ENCODE measurements at places on chromosomes 2 and 18.

- DNase-seq: no peak
Observed at GRCh38 chr18:6927153-6927552, 190.4 kb downstream of the LAMA1 start.

GRCh38 chr2:47483191-47483590, 80.2 kb downstream of the MSH2 start:
- DNase-seq: no peak

- DNase-seq: no peak
Observed at GRCh38 chr2:200649724-200650123, 63.9 kb downstream of the AOX1 start.

DNA sequence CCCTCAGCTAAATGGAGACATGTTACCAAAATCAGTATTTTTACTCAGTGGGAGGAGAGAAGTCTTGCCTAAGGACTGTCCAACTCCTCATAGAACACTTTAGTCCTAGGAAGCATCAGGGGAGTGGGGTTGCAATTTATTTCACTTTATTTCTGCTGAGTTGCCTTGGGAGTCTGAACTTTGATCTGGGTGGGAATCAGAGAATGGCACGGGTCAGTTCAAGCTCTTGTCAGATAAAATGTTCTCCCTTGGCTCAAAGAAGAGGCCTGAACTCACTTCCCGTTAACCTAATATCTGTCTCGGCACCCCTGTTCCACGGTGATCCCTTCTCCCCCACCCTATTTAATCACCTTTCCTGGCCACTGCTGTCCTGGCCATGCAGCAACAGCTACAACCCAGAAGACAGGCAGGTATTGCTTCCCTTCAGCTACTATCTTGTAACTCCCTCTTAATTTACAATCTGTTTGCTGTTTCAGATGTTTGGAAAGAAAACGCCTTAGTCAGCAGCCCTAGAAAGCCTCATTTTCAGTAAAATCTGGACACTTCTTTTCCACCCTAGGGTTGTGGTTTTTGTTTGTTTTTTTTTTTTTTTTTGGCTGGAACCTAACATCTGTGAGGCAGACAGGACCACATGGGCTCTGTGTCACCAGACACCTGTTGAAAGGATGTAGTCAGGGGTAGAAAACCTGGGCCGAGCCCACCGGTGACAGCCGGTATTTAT, 52.5 kb downstream of the SERTAD2 start:
- no peak for DNase-seq

GRCh38 chr2:44181648-44182047, 13.0 kb downstream of the PPM1B start:
- no peak for DNase-seq

GRCh38 chr2:44838116-44838790, 103.2 kb upstream of the SIX3 start:
- no peak for DNase-seq

DNA sequence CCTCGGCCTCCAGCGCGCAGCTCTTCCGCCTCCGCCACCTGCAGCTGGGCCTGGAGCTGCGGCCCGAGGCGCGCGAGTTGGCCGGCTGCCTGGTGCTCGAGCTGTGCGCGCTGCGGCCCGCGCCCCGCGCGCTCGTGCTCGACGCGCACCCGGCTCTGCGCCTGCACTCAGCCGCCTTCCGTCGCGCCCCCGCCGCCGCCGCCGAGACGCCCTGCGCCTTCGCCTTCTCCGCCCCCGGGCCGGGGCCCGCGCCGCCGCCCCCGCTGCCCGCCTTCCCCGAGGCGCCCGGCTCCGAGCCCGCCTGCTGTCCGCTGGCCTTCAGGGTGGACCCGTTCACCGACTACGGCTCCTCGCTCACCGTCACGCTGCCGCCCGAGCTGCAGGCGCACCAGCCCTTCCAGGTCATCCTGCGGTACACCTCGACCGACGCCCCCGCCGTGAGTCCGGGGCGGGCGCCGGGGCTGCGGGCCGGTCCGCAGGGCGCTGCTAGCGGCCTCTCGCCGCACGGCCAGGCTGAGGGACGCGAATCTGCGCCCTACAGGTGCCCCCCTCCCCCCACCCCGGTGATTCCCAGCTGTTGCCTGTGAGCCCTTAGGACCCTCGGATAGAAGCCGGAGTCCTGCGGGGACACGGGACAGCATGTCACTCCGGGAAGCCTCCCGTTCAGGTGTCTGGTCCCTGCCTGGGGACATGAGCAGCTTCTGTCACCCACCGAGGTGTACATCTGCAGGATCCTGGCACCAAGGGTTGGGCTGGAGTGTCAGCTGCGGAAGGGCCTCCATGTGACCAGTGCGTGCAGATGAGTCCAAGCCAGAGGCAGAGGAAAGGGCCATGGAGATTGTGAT, 616 bp downstream of the RNPEPL1 start:
- peak; percentile 60 for DNase-seq

DNA sequence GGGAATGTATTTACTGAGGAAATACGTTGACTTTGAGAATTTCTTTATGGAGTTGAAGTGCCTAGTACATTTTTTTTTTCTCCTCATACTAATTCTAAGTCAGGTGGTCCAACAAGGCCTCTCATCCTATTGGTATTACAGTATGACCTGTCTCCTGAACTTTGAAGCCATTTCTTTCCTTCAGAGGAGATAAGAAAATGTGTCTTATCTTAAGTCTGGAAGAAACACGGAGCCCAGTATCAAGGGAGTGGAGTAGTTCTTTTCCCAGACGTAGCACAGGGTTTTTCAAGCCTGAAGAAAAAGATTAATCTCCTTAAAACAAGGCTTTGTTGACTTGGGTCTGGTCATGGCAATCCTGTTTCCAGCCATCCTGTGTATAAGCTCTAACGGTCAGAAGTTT, 11.6 kb upstream of the CPS1 start:
- DNase-seq: no peak

DNA sequence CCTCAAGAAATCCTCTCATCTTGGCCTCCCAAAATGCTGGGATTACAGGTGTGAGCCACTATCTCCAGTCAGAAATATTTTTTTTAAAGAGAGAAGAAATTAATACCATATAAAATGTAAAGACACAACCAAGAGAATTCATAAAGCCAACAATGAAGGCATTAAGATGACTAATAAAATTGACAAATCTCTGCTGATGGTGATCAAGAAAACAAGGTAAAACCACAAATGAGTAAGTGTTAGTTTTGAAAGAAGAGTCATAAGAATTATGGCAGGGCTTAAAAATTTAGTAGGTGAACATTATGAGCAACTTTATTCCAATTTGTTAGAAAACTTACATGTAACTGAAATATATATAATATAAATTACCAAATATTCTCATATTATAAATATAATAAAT, 752.8 kb upstream of the CELF4 start:
- DNase-seq: no peak

DNA sequence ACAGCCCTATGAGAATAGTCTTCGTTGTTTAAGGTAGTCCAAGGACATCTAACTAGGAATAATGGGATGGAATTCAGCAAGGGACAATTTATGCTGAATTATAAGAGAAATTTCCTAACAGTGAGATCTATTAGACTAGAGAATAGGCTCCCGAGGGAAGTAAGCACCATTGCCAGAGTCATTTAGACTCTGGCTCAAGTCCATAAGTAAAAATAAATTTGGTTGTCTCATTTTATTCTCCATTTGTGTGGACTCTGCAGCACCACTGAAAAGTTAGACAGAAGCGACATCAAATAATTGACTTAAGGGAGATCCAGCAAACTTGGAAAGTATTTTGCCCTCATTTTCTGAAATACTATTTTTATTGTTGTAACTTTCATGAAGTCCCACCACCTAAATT, 129.3 kb upstream of the SMIM21 start:
- DNase-seq: no peak

DNA sequence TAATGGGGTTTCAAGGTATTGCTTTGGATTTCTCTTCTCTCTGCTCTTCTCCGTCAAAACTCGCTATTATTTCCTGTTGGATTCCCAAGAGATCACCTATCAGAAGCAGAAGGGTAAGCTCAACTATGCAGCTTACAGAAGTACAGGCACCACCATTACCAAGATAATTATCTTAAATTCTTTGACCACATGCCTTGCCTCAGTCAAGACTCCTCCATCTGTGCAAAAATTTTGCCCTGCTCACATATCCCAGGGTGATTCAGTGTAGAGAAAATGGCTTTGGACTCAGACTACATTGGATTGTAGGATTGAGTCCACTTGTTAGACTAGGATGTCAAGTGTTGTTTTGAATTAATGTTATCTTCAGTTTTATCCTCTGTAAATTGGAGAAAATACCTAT, 698.7 kb downstream of the TDRD15 start:
- no peak for DNase-seq

- DNase-seq: no peak
Observed at GRCh38 chr18:5963267-5963666, 67.9 kb upstream of the TMEM200C start.

GRCh38 chr2:240135706-240136012, 446 bp downstream of the COPS9 start:
- DNase-seq: peak; percentile 52

- no peak for DNase-seq
Observed at GRCh38 chr2:232571026-232571474, 20.6 kb downstream of the EIF4E2 start.

DNA sequence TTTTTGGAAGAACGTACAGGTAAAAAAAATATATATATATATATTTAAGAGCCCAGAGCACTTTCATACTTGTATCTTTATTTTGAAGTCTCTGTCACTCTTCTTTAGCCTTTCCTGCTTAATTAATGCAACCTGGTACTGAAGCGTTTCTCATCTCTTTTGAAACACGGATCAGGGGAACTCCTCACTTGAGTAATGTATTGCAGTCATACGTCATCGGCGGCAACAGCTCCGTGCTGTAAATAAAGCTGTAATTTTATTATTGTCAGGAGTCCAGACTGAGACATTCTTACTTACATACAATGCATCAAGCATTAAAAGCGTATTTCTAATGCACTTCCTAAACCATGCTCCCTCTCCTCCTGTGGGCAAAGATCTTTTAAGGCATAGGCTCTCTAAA, 514.7 kb downstream of the SOX11 start:
- no peak for DNase-seq

DNA sequence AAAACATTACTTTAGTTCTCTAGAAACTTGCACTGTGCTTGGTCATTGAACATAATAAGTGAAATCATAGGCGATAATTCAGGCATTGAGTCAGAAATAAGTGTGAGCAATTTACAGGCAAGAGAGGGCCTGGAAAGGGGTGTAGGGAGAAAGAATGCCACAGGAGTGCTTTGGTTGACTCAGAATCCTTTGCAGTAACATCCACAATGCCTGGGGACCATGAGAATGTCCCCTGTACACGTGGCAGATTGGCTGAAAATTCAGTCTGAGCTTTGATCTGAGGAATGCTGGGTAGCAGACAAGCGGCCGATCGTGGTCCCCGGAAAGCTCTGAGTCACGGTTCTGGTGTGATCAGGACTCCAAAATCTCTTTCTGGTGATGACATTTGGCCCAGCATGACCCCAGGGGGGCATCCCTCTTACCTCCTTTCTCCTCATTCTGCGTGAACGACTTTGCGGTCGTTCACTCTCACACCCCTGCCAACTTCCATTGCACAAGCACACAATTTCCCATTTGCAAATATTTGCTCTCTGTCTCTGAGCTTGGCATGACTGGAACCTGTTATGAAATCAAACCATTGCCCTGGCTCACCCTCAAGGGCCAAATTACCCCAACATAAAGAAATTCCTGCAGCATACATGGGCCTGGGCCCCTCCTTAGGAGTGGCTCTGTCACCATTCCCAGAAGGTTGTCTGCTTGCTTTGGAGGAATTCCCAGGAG, 305.0 kb upstream of the EPAS1 start:
- DNase-seq: peak; percentile 78

- DNase-seq: no peak
Observed at GRCh38 chr2:165113414-165113813, 90.4 kb downstream of the SCN3A start.

- no peak for DNase-seq
Observed at GRCh38 chr2:191405546-191405945, 160.3 kb downstream of the MYO1B start.

DNA sequence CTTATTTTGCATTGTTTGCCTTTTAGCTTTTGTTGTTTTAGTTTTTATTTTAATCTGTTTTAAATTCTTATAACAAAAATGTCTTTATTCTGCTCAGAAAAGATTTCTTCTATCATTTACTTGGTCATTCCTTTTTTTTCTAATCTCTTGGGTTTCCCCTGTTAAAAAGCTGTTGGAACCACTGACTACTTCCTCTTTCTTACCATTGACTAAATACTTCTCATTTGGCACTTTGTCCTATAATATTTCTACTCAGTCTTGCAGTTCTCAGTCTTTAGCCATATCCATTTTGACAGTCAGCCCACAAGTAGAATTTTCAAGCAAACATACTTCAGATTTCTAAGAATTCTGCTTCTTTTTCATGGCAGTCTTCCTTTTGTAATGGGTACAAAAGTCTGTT, 567.2 kb downstream of the SATB2 start:
- no peak for DNase-seq

- DNase-seq: no peak
Observed at GRCh38 chr2:211114826-211115455, 558.5 kb downstream of the CPS1 start.

- DNase-seq: no peak
Observed at GRCh38 chr2:69741229-69741574, 732 bp upstream of the ANXA4 start.

DNA sequence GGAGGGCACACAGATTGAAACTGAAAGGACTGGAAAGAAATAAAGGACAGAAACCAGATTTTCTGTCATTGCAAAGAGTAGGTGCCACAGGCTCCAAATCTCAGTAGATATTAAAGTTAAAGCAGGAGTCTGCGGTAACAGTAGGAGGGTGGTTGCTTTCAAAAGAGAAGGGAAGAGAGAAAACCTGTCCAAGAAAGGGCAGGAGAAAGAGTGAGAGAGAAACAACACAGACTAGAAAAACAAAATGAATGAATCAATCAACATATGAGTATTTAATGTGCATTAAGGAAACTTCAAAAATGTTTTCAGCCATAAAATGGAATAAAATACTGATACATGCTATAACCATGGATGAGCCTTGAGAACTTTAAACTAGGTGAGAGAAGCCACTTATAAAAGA, 143.1 kb upstream of the CTAGE1 start:
- no peak for DNase-seq

DNA sequence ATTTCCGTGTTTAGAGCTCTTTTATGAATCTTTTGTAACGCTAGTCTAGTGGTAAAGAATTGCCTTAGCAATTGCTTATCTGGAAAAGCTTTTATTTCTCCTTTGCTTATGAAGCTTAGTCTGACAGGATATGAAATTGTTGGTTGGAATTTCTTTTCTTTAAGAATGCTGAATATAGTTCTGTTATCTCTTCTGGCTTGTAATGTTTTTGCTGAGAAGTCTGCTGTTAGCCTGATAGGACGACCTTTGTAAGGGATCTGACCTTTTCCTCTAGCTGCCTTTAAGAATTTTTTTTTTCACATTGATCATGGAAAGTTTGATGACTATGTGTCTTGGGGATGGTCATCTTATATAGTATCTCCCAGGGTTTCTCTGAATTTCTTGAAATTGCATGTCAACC, 101.1 kb downstream of the TRABD2A start:
- no peak for DNase-seq

DNA sequence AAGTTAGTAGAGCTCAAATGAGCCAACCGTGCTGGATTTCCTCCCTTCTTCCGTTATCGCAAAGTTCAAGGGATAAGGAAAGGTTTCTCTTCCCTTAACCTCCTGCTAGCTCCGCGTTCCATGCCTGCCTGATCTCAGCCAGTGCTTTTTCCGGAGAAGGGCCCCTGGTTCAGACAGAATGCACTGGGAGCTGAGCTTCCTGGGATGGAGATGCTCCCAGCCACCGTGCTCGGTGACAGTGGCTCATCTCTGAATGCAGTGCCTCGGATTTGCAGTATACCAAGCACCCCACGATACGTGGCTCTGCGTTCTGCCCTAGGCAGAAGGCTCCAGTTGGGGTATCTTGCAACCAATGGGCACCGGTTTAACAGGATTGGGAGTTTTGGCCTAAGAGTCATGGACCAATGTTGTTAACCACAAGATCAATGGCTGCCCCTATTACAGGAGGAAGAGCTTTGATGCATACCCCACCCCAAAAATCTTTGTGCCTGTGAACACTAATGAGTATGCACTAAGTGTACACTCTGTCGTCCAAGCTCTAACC, 876 bp downstream of the CNTNAP5 start:
- DNase-seq: no peak

All from RWPE2 (cell line).